ENCODE measurements at places on chromosomes 11 and 22.

DNA sequence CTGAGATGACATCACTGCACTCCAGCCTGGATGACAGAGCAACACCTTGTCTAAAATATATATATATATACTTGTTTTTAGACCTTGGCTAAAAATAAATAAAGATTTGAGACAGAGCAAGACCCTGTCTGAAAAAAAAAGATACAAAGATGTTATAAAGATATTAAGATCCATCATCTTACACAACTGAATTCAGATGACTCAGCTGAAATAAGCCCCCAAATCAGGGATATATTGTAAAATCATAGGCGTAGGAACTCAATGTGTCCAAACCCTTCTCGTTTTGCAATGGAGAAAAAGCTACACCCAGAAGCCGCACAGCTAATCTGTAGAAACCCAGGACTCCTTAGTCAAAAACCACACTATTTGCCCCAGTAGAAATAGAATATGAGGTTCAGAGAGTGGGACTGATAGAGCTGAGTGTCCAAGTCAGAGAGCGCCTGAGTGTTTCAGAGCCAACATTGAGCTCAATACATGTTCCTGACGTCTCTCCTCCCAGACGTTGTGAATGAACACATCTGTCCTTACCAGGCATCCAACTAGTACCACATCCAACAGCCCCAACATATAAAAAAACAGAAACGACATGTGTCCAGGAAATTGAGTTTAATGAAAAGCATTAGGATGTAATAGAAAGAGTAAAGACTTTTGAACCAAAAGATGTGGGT, 207.9 kb upstream of the BLID start:
- DNase-seq, result no peak

DNA sequence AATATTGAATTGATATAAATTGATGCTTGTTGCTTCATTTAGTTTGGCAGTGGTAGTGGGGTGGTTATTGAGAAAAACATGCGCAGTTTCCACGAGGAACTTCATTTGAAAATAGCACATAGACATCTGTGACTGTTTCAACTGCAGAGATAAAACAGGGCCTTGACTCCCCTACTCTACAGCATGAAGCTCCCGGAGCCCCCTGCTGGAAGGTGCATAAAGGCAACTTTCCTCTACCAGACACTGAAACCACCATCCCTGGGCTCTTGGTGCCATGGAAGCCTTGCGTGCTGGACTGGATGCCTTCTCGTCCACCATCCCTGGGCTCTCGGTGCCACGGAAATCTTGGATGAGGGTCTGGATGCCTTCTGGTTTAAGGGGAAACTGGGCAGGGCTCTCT, 195.9 kb downstream of the CSNK2A3 start:
- no peak for DNase-seq

- DNase-seq, result no peak
These were observed 87.0 kb downstream of the SCN3B start for GRCh38 chr11:123567466-123567865.

DNA sequence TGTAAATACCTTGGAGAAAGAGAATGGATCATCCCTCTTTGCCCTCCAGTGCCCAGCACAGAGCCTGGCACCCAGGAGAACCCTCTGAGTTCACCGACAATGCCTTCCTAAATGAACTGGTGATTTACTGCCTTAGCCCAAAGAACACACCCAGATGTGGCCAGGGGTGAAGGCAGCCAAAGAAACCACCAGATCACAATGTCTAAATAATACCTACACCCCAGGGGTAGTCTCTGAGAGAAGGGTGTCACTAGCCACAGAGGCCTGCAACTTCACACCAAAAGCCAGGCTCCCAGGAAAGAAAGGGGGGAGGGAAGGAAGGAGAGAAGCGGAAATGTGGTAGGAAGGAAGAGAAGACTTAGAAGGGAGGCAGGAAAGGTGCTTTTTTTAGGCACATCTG, 65.7 kb downstream of the RPL27A start:
- DNase-seq, result no peak

GRCh38 chr11:62921201-62921572, at the start of gene CHRM1:
Gene CHRM1, minus strand, starts transcription at chr11:62921363. Its CDS starts 10,263 bp downstream, at chr11:62911100.
- DNase-seq, result no peak

DNA sequence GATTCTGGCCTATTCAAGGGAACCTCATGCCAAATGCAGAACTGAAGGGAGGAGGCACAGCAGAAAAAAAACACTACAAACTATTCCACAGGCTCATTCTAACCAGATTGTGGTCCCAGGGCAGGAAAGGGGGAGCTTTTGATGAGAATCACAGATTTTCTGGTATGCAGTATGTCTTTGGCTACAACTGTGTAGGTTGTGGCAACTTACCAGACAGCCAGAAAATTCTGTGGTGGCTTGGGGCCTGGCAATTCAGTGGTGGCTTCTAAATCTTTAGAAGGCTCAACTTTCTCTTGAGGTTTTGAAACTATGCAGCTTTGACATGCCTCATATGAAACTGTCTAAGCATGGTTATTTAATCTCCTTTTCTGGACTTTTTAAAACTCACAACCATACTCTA, 850.8 kb upstream of the CCDC90B start:
- DNase-seq, result no peak
